AG04450 (cell line): ENCODE measurements at places on chromosomes 1 and 21. TPM values are rescaled to one million over a fixed set of nuclear protein-coding genes. Genes with fewer than 3 reads are reported as not detected.

The PEAR1 gene
- polyA plus RNA-seq: 14.9 and 16.1 TPM in 2 replicates

The UTS2 gene
- 0.06 TPM in 1 of 2 replicates, not detected in the other for polyA plus RNA-seq

The OBSCN gene
- polyA plus RNA-seq: 3.9 and 5.9 TPM in 2 replicates

The FAM110D gene
- polyA plus RNA-seq: not detected in 2 replicates

The C1orf116 gene
- polyA plus RNA-seq: not detected in 2 replicates

The TPTE gene
- not detected in 2 replicates for polyA plus RNA-seq

- DNase-seq: no peak
Measured at GRCh38 chr1:169601096-169601881, 15.0 kb upstream of the F5 start.

- DNase-seq: no peak
Measured at GRCh38 chr21:26169611-26170470, 729 bp downstream of the APP start.

DNA sequence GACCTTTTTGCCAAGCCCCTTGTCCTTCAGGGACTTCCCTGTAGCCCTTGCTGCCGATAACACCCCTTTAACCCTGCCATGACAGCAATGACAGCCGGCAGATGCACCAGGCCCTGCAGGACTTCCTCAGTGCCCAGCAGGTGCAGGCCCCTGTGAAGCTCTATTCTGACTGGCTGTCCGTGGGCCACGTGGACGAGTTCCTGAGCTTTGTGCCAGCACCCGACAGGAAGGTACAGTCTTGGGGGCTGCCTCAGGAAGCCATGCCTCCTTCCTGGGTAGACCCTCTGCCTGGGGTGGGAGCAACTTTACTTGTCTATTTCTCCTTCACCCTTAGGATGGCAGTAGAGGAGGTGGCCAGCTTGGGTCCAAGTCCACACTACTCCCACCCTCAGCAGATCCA, 16.1 kb upstream of the PADI6 start:
- DNase-seq: no peak

DNA sequence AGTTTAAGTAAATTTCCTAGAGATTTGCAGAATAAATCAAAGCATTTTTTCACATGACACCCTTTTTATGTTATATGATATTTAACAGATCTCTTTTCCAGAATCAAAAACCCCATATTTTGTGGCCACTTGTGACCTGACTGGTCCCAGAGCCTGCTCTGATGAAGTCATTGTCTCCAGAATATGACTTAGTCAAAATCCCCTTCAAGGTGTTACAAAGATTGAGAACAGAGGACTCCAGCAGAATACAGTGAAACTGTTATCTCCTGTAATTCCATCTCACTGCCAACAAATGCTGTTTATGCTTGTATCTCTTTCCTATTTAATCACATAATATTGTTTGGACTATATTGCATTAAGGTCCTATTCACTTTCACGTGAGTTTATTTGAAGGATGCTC, 25.6 kb downstream of the RGS1 start:
- no peak for DNase-seq

- no peak for DNase-seq
Measured at GRCh38 chr21:31338908-31339368, 5.1 kb downstream of the TIAM1 start.

DNA sequence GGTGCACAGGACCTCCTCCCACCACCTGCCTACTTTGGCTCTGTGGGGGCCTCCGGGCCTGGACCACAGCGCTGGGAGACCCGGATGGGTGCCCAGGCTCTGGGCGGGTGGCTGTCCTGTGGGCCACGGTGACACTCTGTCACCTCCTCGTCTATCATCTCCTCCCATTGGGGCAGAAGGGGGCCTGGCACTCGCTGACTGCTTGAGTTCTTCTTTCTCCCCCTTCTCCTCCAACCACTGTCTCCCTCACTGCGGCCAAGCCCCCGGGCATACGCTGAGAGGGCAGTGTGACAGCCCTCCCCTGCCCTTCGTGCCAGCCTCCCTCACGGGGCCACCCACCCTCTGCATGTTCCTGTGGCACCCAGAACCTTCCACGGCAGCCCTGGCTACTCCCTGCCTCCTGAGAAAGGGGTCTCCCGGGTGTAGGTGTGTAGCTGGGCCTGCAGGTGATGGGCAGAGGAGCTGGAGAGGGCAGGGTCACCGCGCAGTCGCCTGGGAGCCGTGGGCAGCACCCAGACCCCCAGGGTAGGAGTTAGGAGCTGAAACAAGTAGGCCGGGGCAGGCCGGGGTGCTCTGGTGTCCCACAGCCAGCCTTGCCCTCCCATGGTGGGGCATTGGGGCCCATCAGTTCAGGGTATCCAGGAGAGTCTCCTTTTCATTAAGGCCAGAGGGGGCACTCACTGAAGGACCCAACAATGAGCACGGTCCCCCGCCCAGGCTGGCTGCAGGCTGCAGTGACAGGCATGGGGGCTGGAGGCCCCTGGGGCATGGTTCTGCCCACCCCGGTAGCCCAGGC, 9.2 kb upstream of the ARF1 start:
- no peak for DNase-seq

DNA sequence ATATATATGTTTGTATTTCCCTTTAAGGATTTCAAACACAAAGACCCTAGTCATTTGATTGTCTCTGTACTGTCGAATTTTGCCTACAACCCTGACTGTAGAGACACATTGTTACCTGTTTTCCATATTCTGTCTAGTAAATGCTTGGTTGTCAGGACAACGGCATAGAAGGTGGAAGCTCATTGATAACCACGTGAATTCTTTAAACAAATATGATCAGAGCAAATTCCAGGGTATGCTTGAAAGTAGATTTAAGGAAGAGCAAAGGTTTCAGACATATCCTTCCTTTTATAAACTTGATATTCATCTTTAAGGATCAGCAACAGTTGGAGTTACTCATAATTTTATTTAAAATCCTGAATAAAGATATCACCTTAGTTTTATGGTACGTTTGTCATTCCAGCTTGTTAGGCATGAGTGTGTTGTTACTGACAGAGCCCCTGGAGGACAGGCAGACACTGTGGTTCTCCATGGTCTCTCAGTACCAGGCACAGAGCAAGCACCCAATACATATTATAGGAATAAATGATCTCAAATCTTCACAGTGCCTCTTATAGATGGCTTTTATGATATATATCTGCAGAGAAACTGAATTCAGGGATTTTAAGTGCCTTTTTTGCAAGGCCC, 203.2 kb downstream of the FGGY start:
- DNase-seq: no peak

- DNase-seq: no peak
Measured at GRCh38 chr1:172818841-172819527, 160.1 kb downstream of the FASLG start.

GRCh38 chr1:161069731-161070270, at the start of gene ARHGAP30:
TSS of gene ARHGAP30 (minus strand) at chr1:161069891. CDS start at chr1:161069624, 267 bp downstream.
- DNase-seq: no peak

- no peak for DNase-seq
Measured at GRCh38 chr1:227733309-227733705, 1.8 kb downstream of the JMJD4 start.

DNA sequence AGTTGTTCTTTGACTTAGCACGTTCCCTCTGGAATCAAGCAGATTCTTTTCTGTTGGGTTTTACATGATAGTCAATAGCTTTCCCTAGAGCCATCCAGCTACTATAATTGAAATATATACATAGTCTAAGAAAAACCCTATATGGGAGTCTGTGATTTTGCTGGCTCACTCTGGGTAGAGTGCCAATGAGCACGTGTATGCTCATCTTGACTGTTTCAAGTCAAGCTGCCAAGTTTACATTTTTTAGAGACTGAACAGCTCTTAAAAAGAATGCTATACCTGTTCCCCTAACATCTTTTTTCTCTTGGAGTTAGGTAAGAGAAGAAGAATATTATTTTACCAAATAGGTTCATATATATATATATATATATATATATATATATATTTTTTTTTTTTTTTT, 182.8 kb upstream of the NRIP1 start:
- no peak for DNase-seq

GRCh38 chr1:189150624-189151023, 1327.0 kb downstream of the BRINP3 start:
- DNase-seq: no peak

DNA sequence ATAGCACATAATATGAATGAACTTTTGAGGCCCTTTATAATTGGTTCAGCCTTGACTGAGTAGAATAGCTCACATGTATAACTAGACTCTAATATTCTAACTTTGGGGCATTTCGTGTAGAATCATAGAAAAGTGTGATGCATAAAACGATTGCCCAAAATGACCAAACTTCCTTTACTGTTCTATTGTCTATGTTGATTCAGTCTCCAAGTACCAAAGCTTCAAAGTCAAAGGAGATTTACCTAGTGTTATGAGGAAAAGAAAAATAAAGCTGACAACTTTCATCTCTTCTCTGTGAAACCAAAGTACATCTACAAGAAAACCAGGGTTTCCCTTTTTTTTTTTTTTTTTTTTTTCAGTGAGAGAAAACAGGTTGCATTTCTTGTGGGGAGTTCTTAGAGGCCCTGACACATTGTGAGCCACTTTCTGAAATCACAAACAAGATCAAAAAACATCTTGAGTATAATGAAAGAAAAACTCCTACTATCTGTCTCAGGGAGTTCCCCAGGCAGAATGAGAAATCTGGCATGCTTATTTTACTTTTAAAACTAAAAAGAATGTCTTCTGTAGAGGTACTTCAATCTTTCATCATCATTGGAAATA, 183.4 kb downstream of the TNFSF18 start:
- DNase-seq: no peak

DNA sequence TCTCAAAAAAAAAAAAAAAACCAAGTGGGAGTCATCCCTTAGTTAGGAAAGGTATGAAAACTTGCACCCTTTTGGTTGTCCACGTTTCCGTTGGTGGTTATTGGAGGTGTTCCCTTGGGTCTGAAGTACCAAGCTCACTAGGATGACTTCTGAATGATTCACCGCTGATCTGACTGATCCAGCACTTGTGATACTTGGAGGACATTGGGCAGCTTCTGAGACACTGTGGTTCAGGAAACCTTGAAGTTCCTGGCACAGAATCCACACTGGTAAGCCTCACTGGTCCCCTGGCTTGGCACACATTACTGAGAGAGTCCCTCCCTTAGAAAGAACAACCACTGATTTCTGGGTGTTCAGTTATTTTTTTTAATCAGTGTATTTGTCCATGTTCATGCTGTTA, 91.9 kb downstream of the RYR2 start:
- DNase-seq: no peak

DNA sequence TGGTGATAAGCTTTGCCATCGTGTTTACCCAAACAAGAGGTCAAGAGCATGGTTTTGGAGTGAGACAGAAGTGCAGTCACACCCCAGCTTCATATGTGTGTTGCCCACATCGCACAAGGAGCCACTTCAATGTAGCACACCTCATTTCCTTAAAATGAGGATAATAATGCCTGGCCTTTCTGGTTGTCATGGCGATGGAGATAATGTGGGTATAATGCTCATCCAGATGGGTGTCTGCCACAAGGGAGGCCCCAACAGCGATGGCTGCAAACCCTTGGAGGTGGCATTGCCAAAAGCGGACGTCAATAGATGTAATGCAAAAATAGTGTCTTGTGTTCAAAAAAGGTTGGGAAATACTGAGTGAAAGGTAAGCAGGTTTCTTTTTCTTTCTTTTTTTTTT, 83.1 kb upstream of the AJAP1 start:
- DNase-seq: no peak

- no peak for DNase-seq
Measured at GRCh38 chr1:17798011-17798410, 42.9 kb downstream of the ACTL8 start.

DNA sequence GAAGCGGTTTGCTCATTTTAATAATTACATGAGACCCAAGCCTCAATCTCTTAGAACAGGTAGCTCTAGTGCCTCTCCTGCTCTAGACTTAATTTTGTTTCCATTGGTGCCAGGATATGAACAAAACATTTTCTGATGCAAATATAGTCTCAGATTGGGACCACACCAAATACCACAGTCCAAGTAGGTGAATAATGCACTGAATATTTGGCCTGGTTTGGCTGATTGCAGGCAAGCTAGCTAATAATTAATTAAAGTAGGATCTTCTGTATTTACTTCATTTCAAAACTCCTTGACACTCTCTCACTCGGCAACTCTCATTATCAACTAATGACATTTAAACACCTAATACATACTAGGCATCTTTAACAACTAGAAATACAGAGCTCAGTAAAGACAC, 219.6 kb downstream of the LTN1 start:
- no peak for DNase-seq

DNA sequence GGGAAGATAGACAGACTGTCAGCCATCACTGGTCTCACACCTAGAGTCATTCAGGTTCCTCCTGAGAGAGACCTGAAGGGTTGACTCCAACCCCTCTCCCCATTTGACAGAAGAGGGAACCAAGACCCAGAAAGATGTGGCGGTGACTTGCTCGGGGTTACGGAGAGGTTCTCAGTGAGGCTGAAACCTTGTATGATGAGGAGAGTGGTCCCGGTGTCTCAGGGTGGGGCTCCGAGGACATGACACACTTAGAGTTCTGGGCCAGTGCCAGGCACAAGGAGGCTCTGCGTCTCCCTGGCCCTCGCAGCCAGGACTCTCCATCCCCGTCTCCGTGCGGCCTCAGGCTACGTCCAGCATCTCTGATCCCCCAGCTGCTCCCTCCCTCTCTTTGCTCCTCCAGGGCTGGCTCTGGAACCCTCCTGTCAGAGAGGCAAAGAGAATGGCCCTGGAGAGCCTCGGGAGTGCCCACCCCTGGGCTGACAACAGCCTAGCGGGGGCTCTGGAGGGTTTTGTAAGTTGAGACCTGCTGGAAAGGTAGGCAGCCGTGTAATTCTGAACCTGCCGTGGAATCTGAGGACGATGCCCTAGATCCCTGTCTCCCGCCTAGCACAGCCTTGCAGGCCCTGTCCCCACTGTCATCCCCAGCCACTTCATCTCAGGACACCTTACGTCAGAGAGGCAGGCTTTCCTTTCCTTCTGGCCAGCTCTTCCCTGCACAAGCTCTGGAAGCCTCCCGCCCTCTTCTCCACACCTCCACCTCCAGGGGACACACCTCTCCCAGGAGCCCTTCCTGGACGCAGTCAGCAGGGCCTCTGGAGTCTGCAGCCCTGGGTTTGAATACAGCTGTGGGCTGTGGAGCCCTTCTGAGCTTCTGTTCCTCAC, 4.1 kb downstream of the EFHD2 start:
- no peak for DNase-seq

- DNase-seq: no peak
Measured at GRCh38 chr1:52978045-52978444, 51.0 kb downstream of the SCP2 start.
